ENCODE measurements at places on chromosomes 12 and 14.

- DNase-seq = no peak
These were observed 86.6 kb upstream of the TRAF3 start for GRCh38 chr14:102690509-102691286.

- no peak for DNase-seq
These were observed 309.4 kb downstream of the APAF1 start for GRCh38 chr12:98954506-98954905.

GRCh38 chr12:68081561-68081960 lies 78.0 kb downstream of the IFNG start:
- no peak for DNase-seq

GRCh38 chr12:5689773-5690172 lies 255.3 kb downstream of the ANO2 start:
- DNase-seq = no peak

- DNase-seq = no peak
These were observed 88.9 kb upstream of the BTG1 start for GRCh38 chr12:92234533-92234932.

DNA sequence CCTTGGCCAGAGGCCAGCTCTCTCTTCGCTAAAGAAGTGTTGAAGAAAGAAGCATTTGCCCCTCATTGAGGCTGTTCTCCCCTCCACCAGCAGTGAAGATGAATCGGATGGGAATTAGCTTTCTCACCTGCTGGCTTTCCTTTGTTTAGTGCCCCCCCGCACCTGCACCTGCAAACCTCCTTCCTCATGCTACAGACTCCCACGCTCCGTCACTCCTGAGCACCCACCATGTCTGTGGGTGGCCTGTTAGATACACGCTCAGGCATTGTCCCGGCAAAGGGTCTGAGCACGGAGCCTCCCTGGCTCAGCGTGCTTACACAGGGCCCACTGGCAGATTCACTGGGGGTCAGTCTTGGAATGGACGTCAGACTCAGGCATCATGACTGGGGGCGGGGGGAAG lies 121.6 kb downstream of the GLT1D1 start:
- DNase-seq = no peak

DNA sequence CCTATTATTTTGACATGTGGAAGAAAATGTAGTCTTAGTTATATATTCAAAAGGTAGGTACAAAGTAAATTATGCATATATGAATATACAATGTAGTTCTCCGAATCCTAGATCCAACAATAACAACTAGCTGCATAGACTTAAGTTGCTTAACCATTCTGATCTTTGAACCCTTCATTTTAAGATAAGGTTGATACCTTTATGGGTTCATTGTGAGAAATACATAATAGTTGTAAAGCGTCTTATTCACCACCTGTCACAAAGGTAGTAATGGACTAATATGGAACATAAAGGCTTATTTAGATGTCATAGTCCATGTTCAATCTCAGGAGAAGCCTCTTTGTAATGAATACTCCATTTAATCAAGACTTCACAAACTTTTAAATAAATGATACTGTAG lies 263.6 kb downstream of the TMTC2 start:
- DNase-seq = no peak

- peak; percentile 79 for DNase-seq
These were observed 60.6 kb downstream of the FBXL14 start for GRCh38 chr12:1533602-1534304.

DNA sequence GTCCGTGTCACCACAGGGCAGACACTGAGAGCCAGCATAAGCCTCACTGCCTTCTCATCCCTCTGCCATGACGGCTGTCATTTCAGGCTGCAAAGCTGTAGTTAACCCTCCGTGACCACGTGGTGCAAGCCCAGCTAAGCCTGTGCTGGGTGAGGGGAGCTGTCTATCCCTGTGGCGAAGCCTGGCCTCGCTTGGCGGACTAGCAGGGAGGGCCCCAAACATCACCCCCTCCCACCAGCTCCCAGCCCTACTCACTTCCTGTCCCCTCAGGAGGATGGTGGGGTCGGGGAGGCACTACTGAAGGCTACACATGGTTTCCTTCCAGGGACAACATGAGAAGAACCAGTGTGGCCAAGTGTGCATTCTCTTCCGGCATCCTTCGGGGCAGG lies 88.2 kb downstream of the CHGA start:
- DNase-seq = no peak

DNA sequence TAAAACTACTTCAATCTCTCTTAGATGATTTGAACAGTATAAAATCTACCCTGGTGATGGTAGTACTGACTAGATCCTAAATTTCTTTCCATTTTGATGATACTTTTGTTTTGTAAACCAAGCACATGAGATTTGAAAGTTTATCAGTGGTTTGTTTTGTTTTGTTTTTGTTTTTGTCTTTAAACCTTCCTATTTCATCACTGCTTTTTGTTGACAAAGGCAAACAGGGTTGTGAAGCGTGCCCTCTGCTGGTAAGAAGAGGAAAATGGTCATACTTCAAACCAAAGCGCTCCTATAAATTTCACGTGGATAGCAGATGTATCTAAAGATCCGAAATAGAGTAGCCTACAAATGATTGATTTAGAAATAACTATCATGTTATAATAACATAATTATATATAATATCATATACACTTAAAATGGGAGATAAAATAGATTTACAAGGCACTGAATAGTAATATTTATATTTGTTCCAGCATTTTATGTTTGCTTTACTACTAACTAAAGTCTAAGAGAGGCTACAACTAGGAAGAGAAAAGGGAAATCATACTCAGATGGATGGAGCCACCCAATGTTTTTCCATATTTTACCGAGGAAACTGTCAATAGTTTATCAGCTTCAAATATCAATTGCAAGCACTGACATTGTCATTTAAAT lies 254.0 kb upstream of the USP15 start:
- DNase-seq = no peak

- no peak for DNase-seq
These were observed 270.6 kb upstream of the TBX3 start for GRCh38 chr12:114954511-114955055.

DNA sequence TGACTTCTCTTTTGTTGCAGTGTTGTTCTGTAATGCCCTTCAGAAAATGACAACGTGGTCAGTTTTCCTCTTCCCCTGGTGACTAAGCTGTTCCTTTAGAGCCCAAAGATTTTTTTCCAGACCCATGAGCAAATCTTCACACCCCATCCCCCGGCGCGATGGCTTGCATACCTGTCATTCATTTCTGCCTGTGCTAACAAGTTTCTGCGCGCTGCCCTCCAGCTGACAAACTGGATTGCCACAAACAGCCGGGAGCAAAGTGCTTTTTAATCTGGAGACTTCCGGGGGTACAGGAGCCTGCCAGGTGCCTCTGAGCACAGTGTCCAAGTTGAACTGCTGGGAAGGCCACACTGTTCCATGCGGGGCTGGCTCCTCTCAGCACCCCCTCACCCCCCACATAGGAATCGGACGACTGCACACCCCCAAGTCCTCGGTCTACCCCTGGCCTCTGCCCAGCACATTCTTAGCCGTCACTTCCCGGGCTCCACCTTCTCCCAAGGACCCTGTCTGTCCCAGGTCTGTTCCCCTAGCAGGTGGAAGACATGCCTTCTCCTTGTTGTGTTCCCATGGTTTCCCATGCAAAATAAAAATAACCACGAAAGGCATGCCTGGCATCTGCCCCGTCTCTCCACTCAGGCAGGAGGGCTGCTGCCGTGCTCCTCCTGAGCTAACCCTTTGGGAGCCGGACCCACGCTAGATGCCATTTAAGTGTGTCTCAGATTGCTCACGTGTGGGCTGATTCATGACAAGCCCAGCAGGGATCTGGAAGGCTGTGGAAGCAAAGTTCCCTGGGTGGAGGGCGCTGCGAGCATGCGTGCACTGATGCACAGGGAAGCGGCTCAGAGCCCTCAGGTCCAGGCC lies 14.1 kb downstream of the RILPL1 start:
- no peak for DNase-seq
